Non-pigmented ciliary epithelial cell (primary cell): ENCODE measurements at places on chromosomes 5 and 9.

DNA sequence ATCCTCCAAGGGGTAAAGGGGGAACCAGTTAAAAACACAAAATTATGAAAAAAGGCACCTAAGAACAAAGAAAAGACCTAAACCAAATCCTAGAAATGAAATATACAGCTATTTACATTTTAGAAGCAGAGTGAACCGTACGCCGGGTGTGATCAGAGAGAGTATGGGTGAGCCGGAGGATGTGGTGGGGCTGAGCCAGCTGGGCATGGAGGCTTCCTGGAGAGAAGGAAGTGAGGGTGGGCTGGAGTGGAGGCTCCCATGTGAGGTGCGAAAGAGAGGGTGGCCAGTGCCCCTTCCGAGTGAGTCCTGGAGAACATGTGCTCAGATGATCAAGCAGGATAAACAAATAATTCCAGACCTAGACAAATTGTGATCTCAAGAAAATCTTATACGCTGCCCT lies 111.6 kb downstream of the CACNA1B start:
- no peak for DNase-seq

DNA sequence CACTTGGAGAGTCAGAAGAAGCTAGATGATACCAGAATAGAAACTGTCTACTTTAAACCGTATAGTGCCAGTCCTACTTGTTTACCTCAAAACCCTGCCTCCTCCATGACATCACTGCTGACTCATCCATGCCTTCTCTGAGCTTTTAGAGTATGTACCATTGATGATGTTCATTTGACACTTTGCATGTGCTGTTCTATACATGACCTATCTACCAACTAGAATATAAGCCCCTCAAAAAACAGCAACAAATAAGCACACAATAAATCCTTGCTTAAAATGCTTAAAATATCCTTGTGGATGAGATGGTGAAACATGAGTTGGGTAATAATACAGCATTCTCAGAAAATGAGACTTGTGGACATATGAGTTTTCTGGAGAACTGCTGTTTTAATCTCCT lies 2.6 kb downstream of the CTNNAL1 start:
- no peak for DNase-seq

DNA sequence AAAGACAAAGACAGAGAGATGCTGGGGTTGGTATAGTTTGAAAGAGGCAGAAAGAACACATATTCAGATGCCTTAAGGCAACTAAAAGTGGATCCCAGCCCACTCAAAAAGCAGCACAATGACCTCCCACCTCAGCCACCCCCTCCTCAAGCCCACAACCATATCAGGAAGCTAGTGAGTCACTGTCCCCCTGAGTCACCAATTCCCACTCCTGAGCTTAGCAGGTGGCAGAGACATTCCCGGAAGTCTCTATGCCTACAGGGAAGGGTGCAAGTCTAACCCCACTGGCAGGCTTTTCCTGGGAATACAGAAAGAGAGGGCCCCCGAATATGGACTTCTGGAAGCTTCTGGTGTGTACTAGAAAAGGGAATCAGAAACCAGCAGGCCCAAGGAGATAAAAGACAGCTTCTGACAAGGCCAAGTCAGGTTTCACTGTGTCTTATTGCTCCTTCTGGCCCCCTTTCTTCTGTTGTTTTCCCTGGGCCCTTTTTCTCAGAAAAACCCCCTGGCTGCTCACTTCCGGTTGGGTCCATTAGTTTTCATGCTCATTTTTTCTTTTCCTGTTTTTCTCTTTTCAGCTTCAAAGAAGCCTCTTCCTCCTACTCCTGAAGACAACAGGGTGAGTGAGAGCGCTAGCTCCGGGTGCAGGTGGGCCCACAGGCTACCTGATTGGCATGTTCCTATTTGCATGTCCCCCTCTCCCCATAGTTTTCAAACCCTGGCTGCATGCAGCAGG lies 36.8 kb downstream of the ITK start:
- DNase-seq, result no peak

DNA sequence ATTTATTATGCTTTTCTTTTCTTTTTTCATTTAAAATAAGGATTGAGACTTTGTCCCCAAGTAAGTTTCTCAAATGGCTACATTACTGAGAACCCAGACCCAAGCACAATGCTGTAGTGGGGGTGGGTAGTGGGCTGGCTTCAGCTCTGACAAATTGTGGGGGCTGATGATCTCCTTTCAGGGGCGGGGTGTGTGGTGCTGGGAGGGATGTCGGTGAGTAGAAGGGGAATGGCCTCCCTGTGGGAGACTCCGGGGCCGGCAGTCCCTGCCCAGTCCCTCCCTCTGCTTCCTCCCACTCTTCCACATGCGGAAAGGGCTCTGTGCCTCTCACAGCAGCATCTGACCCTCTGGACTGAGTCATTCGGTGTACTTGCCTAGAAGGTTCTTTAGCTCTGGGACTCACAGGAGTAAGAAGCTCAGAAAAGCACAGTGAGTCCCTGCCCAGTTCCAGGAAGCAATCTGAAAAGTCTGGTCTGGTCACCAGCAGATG lies 14.3 kb downstream of the CD180 start:
- DNase-seq, result peak; percentile 89

GRCh38 chr9:119477197-119477596 lies 108.0 kb upstream of the BRINP1 start:
- DNase-seq, result no peak

DNA sequence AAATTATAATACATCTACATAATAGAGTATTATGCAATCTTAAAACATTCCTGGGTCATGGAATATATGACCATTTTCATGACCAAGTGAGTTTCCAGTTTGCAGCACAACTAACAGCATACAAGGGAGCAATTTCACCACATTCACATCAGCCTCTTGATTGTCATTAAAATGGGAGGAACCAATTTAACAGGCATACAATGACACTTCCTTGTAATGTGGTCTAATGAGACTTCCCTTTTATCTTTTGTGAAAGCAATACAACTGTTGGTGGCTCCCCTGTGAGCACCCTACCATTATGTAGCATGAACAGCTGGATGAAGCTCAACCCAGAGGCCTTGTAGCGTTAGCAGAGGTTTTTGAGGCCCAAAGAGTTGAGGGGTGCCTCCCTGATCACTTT lies 13.6 kb upstream of the TMOD1 start:
- no peak for DNase-seq

DNA sequence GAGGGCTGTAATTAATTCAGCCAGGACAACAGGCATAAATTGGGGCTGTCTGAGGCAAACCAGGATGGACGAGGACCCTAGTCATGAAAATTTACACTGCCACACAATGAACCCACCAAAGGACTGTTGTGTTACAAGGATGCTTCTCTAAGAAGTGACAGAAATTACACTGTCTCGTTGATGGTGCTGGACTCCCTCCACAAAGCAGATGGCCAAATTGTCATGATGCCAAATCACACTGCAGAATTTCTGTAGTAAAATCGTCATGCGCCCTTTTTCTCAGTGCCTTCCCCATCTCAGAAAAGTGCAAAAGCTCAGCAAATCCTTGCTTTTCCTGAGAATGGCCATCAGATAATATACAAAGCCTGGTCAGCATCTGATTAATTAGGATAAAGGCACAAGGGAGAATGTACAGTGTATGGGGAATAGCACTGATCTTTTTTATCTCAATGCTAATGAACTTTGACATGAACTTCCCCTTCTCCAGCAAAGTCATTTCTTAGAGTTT lies 545.8 kb downstream of the CSNK1G3 start:
- DNase-seq, result no peak

- no peak for DNase-seq
These were observed 37.8 kb downstream of the EPB41L4B start for GRCh38 chr9:109283012-109283411.

DNA sequence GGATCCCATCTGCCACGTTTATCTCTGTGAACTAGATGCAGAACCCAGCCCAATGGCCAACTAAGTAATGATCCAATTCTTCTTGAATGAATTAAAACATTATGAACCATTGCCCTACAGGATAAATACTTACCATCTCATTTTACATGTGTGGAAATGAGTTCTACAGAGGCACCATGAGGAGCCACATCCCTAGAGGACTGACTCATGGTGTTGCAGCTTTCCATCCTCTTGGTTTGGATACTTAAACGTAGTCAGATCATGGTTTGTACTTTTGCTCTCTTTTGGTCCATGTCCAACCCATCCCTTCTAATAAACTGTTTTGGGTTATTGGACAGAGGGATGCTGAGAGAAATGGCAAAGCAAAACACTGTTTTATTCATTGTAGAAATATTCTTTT lies 484.8 kb downstream of the EBF1 start:
- no peak for DNase-seq

GRCh38 chr5:149581192-149581861 lies at the start of gene ARHGEF37:
TSS of gene ARHGEF37 (plus strand) at chr5:149581498. CDS start at chr5:149597770, 16,272 bp downstream.
- DNase-seq, result no peak

DNA sequence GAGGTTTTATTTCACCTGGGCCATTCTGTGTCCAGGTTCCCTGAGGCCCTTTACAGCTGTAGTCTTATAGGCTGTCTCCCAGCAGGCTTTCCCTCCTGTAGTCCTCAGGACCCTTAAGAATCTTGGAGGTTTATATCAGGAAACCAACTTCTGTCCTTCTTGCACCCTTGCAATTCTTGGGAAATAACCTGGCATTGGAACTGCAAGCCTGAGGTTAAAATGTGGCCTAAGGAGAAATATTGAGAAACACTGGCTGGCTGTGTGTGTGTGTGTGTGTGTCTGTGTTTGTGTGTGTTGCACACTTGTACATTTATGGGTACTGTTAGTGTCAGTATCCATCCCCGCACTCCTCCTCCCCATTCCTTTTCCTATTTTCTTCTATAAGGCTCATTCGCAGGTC lies 168.9 kb downstream of the PAPPA start:
- no peak for DNase-seq

- no peak for DNase-seq
These were observed 53.4 kb downstream of the PFDN1 start for GRCh38 chr5:140249536-140249935.

GRCh38 chr5:172641359-172642050 lies 442 bp downstream of the NEURL1B start:
- no peak for DNase-seq

DNA sequence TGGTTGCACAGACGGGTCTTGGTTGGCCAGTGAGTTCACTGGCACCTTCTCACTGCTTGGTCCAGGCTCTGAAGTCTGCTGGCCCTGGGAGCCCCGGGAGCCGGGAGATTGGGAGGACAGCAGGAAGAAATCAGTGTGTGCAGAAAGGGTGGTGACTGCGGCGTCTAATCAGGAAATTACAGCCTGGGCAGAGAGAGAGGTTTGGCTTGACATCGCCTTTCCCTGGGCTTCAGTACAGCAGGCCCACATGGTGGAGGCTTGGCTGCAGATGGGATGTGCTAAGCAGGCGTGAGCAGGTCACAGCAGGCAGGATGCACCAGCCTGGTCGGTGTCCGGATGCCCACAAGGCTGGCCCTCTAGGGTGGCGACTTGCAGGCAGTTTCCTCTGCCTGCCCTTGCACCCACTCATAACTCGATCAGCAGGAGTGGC lies 17.2 kb downstream of the PITX1 start:
- DNase-seq, result no peak

DNA sequence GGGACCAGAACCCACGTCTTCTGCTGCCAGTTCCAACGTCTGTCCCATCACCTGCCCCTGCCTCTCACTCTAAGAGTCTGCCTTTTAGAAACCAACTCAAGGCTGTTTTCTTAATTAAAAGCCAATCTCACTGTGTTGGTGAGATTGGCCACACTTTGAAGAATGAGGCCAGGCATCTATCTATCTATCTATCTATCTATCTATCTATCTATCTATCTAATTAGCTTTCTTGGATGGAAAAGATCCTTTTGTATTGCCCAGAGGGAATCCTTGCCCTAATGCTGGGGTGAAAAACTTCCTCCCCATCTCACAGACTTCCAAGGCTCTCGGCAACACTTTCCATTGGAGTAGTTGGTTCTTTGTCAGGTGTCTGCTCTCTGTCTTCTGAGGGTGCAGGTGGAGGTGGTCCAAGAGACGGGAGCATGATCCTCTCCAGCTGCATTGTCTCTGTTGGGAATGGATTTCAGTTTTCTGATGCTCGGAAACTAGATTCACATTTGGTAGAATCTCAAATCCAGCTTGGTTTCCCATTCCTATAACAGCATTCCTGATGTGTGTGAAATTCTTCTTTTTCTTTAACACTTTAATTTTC lies 57.9 kb downstream of the GALNT12 start:
- no peak for DNase-seq

GRCh38 chr9:74742792-74743730 lies 144.7 kb downstream of the TRPM6 start:
- peak; percentile 5 for DNase-seq

DNA sequence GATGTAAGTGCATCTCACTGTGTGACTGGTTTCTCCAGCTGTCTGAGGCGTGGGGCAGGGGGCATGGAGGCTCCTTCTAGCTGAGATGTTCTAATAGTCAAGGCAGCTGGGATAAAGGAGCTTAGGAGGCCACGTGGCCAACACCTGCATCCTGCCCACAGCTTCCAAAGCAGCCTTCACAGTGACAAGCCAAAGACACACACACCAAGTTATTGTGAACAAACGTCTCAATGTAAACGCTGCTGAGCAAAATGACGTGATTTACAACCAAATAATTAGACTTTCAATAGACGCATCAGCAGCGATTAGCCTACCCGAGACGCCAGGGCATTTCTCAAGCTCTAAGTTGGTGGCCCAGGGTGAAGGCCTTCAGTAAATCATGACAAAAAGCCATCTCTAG lies 23.2 kb upstream of the SLC25A51 start:
- no peak for DNase-seq

GRCh38 chr5:65142511-65143011 lies 339.2 kb downstream of the ADAMTS6 start:
- DNase-seq, result no peak

GRCh38 chr5:38547257-38547656 lies 9.2 kb downstream of the LIFR start:
- DNase-seq, result no peak

GRCh38 chr9:132536124-132536523 lies 46.3 kb upstream of the BARHL1 start:
- DNase-seq, result no peak

- DNase-seq, result no peak
These were observed 2.2 kb downstream of the TMEM141 start for GRCh38 chr9:136793086-136793946.

GRCh38 chr5:82106207-82106606 lies 134.4 kb downstream of the ATG10 start:
- no peak for DNase-seq

DNA sequence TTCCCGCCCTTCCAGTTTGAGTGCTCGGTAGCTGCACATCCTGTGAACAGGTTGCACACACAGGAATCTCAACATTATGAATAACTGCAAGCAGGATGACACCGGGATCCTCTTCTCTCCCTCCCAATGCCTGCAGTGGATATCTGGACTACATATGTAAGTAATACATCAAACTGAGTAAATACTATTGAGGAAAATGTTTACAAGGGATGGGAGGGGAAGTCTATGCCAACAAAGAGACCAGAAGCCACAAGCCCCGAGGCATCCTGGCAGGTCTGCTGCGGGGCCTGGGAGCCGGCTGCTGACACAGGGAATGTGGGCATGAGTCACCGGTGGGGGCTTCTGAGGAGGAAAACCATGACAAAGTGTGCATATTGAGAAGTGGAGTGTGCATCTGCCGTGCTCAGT lies 8.6 kb upstream of the ANKRD33B start:
- no peak for DNase-seq

DNA sequence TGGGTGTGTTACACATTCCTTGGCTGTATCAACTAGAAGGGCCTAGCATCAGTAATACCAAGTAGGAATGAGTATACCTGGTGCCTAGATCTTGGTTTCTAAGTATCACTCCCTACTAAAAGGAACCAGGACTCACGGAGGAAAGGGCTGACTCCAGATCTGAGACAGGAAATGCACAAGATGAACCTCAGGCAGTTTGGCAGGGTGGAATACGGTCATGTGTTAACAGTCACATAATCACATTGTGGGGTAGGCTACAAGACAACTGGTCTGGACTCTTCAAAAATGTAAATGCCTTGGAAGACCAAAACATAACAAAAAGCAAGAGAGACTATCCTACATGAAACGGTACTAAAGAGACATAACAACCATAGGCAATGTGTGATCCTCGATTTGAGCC lies 158.8 kb downstream of the CRB2 start:
- no peak for DNase-seq
